PC-3 (cell line): ENCODE measurements at places on chromosomes 4 and X. TPM values are rescaled to one million over a fixed set of nuclear protein-coding genes. Genes with fewer than 3 reads are reported as not detected.

LETM1 gene
- total RNA-seq = 86.3 and 129 TPM in 2 replicates

TCEAL6 gene
- not detected in 2 replicates for total RNA-seq

CBR4 gene
- total RNA-seq = 7.4 and 12.6 TPM in 2 replicates

TMPRSS11A gene
- not detected in 2 replicates for total RNA-seq

PLAC1 gene
- 1.8 and 2.6 TPM in 2 replicates for total RNA-seq

ADH7 gene
- total RNA-seq = not detected in 2 replicates

PPP1R3F gene
- total RNA-seq = 11.8 and 17.8 TPM in 2 replicates

KCTD8 gene
- 0.35 TPM in 1 of 2 replicates, not detected in the other for total RNA-seq

GRCh38 chr4:8410066-8410625 lies 30.4 kb downstream of the ACOX3 start:
- DNase-seq = no peak

DNA sequence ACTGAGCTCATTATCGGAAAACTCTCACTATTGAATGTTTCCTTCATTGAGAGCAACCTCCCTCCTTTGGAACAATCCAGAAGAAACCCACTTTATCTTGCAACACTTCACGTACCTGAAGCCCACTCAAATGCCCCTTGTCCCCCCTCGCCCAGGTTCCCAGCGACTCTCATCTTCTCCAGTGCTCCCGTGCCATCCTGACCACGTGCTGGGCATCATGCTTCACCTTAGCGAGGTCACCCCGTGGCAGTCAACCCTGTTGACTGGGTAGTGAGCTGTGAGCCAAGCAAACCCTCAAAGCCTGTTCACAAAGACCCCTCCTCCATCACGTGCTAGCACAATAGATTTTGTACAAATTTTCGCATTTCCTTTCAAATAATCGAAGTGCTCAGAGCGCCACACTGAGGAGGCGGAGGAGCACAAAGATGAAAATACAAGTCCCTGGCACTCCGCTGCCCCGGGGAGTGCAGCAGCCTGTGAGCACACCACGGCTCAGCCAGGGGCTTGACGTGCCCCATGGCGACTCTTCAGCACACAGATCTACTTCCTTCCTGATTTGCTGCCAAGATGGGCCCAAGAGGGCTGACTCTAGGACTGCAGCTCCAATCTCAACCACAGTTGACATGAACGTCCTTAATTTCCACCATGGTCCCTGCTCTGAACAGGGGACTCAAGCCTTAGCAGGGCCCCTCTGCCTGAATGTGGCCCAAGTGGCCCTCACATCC lies 15.6 kb downstream of the PDZD4 start:
- DNase-seq = no peak

DNA sequence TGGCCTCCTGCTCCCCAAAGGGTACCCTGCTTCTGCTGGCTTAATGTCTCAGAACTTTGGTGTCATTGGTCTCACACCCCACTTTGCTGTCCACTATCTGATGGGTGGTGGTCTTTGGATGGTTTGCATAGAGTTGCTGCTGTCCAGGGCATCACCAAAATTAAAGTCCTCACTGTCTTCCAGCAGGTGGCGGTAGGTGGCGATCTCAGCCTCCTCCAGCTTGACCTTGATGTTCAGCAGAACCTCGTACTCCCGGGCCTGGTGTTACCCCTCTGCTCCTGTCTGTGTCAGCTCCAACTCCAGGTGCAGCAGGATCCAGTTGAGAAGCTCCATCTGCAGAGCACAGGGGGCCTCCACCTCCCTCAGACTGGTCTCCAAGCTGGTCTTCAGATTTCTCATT lies 1169.5 kb upstream of the PABPC4L start:
- DNase-seq = no peak

DNA sequence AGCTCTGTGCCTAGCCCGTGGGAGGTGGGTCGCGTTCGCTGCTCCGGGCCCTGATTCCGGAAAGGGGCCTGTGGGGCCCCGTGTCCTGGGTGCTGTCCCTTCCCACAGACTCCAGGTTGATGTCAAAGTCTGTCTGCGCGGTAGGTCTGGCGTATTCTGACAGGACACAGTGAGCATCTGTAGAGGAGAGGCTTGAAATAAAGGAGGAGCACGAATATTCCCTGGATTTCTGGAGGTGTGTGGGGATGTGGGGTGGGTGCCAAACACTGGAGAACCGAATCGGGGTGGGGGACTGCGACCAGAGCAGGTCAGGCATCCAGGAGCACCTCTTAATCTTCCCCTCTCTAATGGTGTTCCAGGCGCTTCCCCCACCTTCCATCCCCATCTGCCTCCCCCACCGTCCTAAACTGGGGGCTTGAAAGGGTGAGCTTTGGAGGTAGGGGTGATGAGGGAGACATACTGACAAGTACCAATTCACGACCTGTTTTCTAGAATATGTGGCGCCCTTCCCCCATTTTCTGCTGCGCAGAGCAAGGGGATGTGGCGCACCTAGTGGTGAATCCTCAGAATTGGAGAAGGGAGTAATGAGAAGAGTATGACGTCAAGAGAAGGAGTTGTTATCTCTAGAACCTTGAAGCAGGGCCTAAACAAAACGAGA lies 877 bp downstream of the GPRASP1 start:
- DNase-seq = no peak

DNA sequence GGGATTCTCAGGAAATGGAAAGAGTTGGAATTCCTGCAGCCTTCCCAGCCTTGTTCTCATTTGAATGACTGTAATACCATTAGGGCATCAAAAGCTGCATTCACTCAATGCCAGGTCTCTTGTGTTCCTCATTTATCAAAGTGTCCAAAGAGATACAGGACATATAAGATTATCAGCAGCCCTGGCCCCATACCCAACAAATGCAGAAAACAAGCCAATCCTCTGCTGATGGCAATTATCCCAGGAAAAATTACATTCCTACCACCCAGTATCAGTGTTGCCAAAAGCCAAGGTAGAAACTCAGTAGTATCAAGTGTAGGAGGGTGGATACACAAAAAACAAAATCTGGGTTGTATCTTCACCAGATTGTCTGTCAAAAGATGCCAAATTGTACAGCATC lies 18.5 kb upstream of the ASB5 start:
- no peak for DNase-seq

DNA sequence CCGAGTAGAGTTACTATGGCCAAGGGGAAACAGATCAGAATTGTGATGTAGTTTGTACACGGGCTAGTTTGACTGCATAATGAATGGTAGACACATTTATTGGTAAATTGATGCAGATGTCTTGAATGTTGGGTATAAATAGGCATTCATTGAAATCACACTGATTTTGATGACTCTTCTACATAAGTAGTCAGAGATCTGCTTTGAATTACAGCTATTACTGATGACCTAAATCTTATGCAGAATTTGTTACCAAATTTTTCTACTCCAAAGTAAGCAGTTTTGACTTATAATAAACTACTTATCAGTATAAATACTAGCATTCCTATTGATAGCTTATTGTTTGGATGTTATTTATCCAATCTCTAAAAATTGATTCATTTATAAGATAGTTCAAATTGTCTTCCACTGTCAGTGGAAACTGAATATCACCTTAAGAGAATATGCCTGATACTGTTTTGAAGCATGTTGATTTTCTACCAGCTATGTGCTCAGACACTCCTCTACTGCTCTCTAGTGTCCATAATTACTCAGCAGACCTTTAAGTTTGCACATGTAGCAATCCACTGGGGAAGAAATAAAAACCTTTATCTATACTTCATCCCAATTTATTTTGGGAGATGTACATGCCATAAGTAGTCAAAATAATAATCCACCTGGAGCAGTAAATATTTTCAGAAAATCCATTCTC lies 120.3 kb downstream of the RASL11B start:
- peak; percentile 66 for DNase-seq

DNA sequence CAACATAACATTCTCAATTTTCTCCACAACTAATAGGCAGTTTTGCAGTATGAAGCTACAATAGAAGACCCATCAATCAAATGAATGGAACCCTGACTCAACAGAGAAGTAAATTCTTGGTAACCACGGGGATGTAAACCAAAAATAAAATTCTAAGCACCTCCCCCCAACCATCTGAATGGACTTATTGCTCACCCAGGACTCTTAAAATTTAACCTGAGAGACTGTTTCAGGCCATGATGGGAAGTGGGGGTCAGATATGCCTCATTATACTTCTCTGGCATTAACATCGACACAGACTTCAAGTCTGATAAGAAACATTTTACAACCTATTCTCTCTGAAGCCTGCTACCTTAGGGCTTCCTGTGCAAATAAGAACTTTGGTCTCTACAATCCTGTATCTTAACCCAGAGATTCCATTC lies 620.9 kb downstream of the TLL1 start:
- DNase-seq = peak; percentile 55

DNA sequence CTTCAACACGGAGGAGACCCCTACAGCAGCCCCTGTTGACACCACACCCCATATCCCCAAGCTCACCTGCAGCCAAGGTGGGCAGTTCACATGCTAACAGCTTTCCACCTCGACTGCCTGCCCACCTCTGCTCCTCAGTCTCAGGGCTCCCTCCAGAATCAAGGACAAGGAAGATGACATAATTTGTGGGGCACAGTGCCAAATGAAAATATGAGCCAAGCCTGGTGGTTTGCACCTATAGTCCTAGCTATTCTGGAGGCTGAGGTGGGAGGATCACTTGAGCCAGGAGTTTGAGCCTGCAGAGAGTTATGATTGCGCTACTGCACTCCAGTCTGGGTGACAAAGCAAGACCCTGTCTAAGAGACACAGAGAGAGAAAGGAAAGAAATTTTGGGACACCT lies 516.3 kb downstream of the BCOR start:
- no peak for DNase-seq

GRCh38 chr4:60201052-60201673 lies 999.0 kb upstream of the ADGRL3 start:
- DNase-seq = peak; percentile 82

GRCh38 chr4:87451537-87451936 lies 29.2 kb downstream of the NUDT9 start:
- no peak for DNase-seq

- peak; percentile 95 for DNase-seq
These were observed 228.1 kb downstream of the ADAMTS3 start for GRCh38 chr4:72340803-72341431.

- DNase-seq = peak; percentile 88
These were observed 124.7 kb downstream of the CAMK2D start for GRCh38 chr4:113636877-113637276.

DNA sequence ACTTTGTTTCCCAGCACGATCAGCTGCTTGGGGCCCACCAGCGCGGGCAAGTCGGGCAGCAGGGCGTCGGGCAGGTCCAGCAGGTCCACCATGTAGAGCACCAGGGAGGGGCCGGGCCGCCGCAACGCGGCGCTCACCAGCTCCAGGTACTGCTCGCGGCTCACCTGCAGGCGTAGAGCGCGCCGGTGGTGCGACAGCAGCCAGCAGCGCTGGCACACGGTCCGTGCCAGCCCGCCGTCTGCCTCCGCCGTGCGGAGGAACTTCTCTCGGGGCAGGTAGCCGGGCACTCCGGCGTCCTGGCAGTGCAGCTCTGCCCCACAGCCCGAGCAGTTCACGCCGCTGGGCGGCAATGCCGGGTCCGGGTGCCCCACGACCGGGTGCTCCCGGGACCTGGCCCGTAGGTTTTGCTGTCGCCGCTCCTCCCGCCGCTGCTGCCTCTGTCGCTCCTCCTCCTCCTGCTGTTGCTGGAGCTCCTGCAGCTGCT lies 527 bp downstream of the NOA1 start:
- DNase-seq = peak; percentile 76

DNA sequence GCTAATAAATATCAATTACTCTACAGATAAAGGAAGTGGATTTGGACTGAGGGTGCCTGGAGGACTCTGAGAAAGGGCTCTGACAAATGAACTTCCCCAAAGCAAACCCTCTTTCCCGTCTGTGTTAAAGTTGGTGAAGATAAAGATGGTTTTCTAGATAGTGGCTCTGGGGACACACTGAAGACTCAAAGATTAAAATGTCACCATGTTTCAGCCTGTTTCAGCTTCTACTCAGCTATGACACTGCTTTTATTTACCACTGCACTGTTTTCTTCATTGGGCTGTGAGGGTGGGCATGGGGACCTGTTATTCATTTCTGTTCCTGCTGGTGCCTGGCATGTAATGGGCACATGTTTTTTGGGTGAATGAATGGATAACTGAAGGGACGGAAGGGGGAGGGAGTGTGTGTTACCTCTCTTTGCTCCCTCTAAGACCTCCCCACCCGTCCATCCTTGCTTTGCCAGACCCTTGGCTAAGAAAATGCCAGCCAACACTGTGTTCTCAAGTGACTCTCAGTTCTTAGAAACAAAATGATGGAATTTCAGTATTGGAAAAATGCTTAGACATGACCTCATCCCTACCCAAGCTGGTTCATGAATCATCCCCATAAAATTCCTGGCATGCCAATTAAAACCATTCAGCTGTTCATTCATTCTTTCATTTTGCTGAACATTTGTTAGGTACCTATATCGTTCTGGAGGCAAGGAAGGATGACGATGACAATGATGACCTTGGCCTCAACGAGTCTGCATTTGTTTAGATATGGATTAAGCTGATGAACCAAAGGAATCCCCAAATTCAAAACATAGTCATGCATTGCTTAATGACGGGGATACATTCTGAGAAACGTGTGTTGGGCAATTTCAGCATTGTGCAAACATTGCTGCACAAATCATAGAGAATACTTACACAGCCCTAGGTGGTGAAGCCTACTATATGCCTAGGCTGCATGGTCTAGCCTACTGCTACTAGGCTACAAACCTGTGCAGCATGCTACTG lies 13.4 kb upstream of the STK32B start:
- peak; percentile 94 for DNase-seq

DNA sequence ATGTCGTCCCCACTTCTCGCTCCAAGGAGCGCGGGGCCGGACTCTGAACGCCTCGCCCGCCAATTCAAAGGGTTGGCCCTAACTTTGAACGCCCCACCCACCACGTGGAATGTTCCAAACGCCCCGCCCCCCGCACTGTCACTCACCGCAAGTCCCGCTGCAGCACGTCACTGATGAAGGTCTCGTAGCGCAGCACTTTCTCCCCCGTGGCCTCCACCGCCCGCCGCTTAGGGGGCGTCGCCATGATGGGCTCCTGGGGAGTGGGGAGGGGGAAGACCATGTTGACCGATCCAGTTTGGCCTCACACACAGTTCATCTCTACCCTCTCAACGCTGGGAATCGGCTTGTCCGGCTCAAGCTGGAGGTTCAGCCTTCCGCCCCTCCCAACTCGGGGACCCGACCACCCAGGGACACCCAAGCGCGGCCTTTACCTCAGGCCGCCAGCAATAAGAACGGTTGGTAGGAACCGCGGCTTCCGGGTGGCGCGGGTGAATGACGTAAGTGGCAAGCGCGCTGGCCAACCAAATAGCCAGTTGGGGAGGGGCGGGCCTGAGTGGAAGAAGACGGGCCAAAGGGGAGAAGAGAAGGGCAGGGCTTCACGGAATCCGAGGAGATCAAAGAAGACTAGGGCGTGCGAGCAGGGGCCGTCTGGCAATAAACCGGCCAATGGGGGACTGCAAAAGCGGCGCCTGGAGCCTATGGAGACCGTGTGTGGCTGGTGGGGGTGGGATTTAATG lies at the start of gene UXT:
Gene UXT (minus strand): TSS at position 497 of the 737 bp plus-strand sequence. CDS start 253 bp downstream, at position 244.
- DNase-seq = peak; percentile 93

GRCh38 chrX:7828594-7828993 lies 14.4 kb upstream of the VCX start:
- peak; percentile 28 for DNase-seq

- DNase-seq = peak; percentile 58
These were observed 4.7 kb downstream of the THAP9 start for GRCh38 chr4:82905205-82905604.
